ENCODE measurements at places on chromosomes 2 and 18.

DNA sequence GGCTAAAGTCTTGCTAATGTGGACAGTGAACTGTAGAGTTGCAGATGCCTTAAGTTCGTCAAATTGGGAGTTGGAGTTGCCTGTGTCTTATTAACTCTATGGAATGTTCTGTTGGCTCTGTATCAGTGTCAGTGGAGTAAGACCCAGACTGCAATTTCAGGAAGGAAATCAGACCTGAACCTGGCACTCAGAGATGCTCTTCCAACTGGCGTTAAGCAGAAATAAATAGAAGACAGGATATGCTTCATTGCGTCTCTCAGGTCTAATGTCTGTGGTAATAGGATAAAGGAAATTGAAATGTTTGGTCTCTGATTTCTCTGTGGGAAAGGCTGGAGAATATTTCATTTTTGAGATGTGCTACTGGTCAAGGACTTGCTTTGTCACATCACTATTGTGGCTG is 846.7 kb upstream of the ID2 start:
- DNase-seq: no peak

- no peak for DNase-seq
Measured at GRCh38 chr18:35707674-35708073, 126.1 kb downstream of the GALNT1 start.

DNA sequence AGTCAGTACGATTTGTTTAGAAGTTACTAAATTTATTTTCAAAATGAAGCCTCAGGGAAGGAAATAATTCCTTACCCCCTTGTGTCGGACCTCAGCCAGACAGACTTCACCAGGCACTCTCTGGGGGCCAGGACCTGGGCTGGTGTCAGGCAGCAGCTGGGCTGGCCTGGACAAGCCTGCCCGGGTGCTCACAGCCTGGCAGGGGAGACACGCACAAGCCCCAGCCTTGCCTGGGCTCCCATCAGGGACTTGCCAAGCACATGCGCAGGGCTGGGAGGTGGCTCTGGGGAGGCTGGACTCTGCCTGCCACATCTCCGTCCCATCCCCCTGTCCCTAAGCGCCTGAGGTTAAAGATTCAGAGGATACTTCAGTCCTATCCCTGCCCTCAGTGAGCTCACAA is 56.8 kb upstream of the HS6ST1 start:
- no peak for DNase-seq

DNA sequence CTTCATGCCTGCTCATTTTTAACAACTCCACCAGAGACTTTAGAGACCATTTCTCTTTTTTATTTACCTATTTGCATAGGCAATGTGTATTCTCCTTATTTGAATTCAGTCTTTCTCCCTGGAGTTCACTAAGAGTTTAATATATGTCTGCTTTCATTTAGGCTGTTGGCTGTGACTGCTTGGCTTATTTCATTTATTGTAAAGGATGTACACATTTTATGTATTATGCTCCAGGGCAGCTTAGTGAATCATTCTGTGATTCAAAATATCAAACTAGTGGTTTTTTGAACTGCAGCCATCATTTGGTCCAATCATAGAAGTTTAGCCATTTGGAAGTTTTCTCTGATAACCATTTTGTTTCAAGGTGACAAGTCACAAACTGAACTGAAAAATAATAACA is 229.6 kb downstream of the LPIN1 start:
- DNase-seq: no peak

GRCh38 chr18:79497638-79498081 is 101.9 kb downstream of the NFATC1 start:
- DNase-seq: no peak

GRCh38 chr2:85156619-85157018 is 23.4 kb downstream of the TCF7L1 start:
- DNase-seq: no peak

DNA sequence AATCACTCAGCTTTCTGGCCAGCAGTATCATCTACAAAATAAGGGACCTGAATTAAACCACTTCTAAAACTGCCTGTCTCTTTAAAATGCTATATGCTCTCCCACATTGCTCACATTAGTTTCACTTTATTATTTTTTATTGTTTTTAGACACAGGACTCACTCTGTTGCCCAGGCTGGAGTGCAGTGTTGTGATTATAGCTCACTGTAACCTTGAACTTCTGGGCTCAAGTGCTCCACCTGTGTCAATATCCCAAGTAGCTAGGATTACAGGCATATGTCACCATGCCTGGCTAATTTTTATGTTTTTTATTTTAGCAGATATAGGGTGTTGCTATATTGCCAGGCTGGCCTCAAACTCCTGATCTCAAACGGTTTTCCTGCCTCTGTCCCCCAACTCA is 591.3 kb upstream of the ZNF804A start:
- no peak for DNase-seq

DNA sequence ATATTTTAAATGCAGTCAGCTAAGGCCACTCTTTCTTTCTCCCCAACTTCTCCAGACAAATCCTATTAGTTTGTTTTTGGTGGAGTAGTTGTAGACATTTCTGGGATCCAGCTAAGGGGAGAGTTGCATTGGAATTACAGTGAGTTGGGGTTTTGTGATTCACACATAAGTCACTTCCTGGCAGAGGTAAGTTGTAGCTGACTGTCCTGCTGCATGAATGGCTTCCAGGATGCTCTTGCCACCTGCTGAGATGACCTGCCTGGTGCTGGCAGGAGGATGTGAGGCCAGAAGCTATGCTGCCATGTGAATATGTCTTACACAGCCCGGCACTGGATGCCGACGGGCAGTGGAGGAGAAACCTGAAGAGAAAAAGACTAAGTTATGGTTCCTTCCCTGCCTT is 243.7 kb downstream of the TDRD15 start:
- DNase-seq: no peak

GRCh38 chr2:174841936-174842335 is 77.7 kb upstream of the CHRNA1 start:
- no peak for DNase-seq

GRCh38 chr18:37251679-37252078 is 313.9 kb downstream of the CELF4 start:
- no peak for DNase-seq

- peak; percentile 55 for DNase-seq
Measured at GRCh38 chr2:23381084-23381483, 3.9 kb upstream of the KLHL29 start.

GRCh38 chr2:140770645-140771044 is 1360.2 kb downstream of the LRP1B start:
- no peak for DNase-seq

- DNase-seq: no peak
Measured at GRCh38 chr2:155633887-155634570, 698.5 kb downstream of the NR4A2 start.

DNA sequence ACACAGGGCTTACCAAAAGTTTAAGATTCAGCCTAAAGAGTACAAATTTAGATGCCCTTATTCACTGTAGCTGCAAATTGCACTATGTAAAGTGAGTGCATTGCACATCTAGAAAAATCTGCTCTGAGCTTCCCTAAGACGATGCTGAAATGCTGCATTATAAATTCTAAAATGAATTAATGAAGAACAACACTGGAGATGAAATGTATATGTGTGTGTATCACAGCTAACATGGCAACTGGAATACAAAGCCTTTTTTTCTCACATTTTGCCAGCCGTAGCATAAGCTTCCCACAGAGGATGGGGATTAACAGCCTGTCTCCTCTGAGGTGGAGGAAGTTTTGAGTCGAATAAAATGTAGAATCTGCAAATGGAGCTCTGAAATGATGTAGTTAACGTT is 338.3 kb upstream of the ZEB2 start:
- no peak for DNase-seq

- no peak for DNase-seq
Measured at GRCh38 chr18:36582988-36583745, 245.6 kb downstream of the TPGS2 start.

DNA sequence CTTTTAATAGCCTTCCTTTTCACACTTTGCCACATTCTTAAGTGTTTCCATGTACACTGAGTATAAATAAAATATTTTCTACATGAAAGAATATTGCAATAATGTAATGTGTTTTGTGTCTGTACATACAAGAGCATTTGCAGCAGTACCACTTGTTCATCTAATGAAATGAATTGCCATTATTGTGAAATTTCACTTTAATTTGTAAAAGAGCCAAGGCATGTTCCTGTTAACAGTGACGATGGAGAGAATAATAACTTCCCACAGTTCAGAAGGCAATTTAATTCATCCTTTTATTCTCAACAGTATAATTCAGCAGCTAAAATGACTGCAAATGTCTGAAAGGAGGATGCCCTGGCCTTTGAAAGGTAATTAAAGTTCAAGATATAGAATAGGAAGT is 853.9 kb downstream of the LRRTM4 start:
- no peak for DNase-seq

DNA sequence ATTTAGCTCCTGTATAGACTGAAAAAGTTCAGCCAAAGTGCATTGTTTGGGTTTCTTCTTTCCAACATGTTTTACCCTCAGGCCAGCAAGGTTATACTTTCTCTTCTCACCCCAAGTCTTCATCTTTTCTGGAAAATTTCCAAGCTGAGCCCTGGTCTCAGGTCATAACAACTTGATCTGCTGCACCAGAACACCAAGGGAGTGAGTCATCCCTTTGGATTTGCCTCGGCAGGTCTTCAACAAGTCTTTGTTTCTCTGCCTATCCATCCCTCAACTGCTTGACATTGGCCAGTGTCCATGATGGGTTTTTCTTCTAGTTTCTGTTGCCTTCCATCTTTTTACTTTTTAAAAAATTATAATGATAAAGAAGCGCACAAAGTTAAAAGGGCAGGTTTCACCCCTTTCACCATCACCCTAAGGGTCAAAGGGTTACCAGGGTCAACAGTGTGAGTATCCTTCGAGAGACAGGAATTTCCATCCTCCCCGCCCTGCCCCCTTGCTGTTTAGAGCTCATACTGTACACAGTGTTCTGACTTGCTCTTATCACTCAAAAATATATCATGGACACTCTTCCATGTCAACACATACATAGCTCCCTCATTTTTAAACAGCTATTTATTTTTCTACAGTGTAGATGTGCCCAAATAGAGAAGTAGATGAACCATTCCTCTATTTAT is 5.7 kb upstream of the SPATS2L start:
- no peak for DNase-seq

DNA sequence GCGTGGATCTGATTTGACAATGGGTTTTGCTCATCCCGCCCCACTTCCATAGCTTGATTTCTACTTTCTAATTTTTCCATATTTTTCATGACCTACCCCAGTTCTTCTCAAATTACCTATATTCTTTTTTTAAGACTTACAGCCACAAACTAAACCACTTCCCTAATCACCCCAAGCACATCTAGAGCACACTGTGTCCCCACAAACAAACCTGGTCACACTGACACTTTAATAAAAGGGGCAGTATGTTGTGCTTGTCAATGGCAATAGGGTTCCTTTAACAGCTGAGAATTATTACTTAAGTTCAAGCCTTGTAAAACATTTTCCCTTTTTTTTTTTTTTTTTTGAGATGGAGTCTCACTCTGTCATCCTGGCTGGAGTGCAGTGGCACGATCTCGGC is 47.1 kb downstream of the MREG start:
- DNase-seq: no peak

DNA sequence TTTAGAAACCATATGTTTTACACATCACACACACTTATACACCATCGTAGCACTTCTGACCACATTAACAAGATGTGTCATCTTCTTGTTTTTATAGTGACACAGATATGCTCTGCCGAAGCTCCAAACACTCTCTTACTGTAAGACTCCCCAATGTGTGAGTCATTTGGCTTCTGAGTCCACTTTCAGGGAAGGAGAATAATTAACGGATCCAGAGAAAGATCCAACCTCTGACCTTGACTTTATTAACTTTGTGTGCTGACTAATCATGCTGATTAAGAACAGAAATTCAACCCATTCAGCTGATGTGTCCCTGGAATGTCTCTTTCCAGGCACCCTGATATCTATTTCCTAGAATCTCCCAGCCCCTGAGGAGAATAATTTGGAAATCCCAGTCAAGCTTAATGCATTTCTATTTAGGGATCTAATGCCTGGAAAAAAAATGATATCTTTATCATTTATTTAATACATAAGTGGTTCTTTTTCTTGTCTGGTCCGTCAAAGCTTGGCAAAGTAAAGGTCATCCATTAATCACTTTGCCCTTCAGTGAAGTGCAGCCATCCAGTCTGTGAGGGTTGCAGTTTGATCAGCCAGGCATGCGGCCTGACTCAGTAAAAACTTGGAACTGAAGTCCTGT is 615.8 kb upstream of the SYT4 start:
- no peak for DNase-seq

GRCh38 chr2:60612033-60612432 is 58.6 kb upstream of the BCL11A start:
- DNase-seq: no peak
